Activated CD4-positive, alpha-beta T cell treated with anti-CD3 and anti-CD28 coated beads for 4 hours (primary cell): ENCODE measurements at places on chromosomes 5 and 9.

- DNase-seq = no peak
These were observed 158.6 kb upstream of the PPP1R26 start for GRCh38 chr9:135320943-135321342.

GRCh38 chr9:86974421-86974820, 27.1 kb upstream of the GAS1 start:
- no peak for DNase-seq

DNA sequence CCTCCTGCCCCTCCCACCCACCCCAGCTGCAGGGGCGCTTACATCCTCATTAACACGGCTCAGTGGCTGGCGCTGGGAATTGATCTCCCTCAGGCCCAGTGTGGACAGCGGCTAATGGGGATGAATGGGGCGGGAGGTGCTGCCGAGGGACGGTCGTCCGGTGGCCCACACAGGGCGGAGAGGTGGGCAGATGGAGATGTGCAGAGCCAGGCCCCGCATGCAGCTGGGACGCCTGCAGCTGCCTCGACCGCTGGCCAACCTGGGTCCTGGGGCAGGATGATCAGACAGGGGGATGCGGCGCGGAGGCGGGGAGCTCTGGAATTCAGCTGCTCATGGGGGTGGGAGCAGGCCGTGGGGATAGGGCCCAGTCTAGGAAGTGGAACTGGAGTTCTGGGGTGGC, 17.6 kb downstream of the TSPAN17 start:
- no peak for DNase-seq

DNA sequence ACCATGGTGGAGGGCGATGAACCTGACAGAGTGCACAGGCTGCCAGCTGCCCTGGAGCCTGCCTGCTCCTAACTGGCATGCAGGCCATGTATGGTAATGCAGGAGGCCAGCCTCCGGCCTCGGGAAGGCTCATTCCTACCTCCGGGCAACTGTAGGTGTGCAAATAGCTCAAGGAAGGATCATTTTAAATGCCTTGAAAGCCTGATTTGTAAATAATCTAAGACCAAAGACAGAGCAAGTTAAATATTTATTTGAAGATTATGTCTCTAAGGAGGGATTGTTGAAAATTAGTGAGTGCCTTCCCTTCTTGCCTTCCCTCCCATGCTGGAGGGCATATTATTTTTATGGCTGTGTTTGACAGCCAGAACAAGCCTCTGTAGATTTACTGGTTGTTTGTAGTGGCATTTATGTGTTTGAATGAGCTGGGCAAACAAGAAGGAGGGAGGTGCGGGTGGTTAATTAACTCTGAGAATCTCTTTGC, 285.7 kb upstream of the TUT7 start:
- DNase-seq = no peak

GRCh38 chr5:68181039-68181599, 34.4 kb upstream of the PIK3R1 start:
- DNase-seq = no peak

GRCh38 chr9:81460693-81461092, 228.7 kb downstream of the TLE1 start:
- no peak for DNase-seq
